ENCODE measurements at places on chromosomes 3 and 15.

- DNase-seq: no peak
Measured at GRCh38 chr15:80654299-80654698, 40.8 kb upstream of the ABHD17C start.

DNA sequence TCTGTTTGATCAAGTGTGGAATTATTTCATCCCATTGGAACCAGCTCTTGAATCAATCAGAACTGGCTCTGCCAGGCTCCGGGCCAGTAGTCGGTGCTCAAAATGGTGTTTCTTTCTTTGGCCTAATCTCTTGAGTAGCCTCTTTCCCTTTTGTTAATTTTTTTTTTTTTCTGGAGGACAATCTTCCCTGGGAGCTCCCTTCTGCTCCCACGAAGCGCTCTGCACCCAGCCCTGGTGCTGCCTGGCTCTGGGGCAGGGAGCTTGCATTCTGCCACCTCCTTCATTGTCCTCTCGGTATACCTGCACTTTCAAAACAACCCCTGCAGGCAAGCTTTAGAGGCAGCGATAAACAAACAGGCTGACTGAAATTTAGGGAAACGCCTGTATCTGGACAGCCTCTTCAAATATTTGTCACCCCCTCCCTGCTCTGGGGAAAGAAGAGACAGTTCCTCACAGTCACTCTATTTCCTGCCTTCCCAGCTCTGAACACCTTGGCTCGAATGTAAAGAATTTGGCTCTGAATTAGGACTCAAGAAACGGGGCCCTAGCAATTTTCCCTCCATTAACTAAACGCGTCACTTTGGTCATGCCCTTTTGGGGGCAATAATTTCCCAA is 1.1 kb upstream of the THSD4 start:
- no peak for DNase-seq

GRCh38 chr3:58029842-58030584 is 21.8 kb downstream of the FLNB start:
- no peak for DNase-seq

DNA sequence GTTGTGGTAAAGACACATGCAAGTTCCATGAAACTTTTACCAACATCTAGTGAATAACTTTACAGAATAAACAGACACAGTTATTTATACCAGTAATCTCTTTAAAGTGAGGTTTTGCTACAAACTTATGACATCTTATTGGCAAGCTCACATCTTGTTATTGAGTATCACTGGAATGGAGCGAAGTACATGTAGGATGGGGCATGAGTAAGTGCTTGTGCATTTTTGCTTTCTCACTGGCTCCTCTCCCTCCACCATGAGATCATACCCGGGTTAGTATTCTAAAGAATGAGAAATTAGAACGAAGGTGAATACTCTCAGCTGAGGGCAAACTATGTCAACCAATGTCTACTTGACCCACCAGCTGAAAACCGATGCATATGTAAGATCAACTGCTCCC is 193.3 kb upstream of the ZNF717 start:
- DNase-seq: no peak

DNA sequence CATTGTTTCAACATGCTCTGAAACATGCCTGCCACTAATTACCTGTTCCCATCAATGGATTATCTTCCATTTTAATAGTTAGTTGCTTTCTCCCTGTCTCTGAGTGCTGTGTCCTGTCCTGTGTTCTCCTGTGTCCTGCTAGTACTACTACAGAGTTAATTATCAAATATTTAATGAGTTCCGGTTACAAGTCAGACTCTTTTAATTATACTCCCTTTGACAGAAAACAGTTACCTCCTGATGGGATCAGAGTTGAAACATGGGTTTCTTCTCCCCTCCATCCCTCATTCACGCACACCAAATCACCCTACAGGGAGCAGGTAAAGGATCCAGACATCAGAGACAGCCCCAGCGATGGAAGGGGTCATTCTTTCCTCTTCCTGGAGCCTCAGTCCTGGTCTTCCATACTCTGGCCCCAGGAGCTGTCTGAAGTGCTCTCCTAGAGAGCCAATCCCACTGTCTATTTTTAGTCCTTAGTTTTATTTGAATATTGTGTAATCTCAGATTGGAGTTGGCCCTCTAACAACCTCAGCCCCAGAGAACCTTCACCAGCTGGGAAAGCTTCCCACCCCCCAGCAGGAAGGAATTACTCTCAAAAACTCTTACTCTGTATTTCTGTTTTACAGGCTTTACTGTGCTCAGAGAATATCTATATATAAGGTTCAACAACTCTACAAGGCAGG is 137.0 kb upstream of the C2CD4B start:
- DNase-seq: no peak

GRCh38 chr3:2823031-2823430 is 287.1 kb downstream of the IL5RA start:
- no peak for DNase-seq

DNA sequence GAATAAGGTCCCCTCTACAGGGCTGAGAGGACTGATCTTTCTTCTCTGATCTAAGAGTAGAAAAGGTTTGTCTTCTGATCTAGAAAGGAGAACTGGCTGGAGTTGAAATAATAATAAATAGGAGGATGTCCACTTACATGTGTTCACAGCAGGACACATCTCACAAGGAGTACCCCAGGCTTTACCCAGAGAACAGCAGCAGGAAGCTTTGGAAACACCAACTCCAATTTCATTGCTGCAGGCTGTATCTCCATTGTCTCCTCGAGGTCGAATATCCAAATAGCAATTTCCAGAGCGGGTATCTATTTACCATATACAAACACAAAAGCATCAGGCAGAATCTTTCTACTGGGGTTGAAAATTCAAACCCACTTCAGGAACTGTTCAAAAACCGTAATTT is 136.6 kb downstream of the DUT start:
- no peak for DNase-seq

DNA sequence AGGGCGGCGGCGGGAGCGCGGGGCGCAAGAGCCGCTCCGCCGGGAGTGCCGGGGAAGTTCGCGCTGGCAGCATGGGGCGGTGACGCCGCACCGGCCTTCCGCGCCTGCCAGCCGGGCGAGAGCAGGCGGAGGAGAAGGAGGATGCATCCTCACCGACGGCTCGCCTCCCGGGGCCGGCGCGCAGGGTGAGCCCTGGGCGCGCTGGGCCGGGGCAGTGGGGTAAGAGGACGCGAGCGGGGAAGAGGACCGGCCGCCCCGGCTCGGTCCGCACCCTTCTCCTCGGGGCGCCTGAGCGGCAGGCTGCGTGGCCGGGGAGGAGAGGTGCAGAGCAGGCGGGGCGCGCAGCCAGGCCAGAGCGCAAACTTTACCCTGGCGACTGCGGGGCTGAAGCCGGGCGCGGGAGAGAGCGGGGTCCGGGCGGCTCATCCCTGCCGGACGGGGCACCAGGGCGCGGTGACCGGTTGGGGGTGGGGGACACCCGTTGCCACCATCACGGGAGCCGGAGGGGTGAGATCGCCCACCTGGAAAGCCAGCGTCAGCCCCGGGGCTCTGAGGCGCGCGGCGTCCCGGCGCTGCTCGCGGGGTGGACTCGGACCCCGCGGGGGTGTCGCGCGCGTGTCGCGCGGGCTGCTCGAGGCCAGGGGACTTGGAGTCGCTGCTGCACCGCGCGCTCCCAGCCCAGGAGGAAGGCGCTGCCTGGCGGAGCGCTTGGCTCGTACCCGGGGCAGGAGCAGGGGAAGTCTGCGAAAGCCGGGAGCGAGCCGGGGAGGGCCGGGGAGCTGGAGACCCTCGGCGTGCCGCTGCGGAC is 542 bp downstream of the GABRA5 start:
- no peak for DNase-seq

- DNase-seq: no peak
Measured at GRCh38 chr15:57534281-57534680, 57.4 kb upstream of the MYZAP start.

GRCh38 chr3:105832644-105833043 is 36.2 kb downstream of the CBLB start:
- no peak for DNase-seq

DNA sequence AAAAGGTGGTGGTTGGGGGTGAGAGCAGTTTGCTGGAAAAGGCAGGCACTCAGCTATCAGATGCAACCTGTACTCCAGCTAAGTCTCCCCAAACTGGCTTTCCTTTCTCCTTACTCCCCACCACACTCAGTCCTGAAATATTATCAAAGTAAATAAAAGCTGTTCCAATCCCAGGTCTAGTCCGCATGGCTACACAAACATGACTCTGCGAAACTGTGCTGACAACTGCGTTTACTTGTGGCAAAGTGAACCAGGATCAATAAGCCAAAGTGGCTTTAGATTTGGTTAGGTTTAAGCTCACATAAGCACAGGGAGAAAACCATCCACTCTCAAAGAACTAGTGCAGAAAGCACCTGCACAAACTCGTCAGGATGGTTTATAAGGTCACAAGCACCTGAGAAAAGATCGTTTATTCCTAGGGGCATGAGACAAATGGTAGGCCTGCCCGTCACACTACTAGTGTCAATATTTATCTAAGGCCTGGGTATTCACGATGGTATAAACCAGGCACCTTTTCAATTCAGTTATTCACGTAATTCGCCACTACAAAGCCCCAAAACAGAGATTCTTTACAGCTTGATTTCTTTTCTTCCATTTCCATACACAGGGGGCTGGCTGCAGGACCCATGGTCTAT is 25.3 kb downstream of the LRIG1 start:
- DNase-seq: no peak

GRCh38 chr3:105516972-105517371 is 150.3 kb downstream of the ALCAM start:
- no peak for DNase-seq

DNA sequence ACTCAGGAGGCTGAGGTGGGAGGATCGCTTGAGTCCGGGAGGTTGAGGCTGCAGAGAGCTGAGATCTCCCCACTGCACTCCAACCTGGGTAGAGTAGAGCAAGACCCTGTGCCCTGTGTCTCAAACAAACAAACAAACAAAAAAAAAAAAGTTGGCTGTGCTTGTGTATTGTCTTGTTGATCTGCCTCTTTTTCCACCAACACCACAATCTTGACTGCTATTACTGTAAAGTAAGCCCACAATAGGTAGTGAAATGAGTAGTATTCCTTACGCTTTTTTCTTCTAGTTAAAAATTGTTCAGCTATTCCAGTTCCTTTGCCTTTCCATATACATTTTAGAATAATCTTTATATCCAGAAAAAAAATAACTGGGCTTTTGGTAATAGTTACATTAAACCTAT is 35.5 kb downstream of the PTH1R start:
- no peak for DNase-seq

- DNase-seq: no peak
Measured at GRCh38 chr3:43998836-43999727, 242.6 kb upstream of the TOPAZ1 start.

DNA sequence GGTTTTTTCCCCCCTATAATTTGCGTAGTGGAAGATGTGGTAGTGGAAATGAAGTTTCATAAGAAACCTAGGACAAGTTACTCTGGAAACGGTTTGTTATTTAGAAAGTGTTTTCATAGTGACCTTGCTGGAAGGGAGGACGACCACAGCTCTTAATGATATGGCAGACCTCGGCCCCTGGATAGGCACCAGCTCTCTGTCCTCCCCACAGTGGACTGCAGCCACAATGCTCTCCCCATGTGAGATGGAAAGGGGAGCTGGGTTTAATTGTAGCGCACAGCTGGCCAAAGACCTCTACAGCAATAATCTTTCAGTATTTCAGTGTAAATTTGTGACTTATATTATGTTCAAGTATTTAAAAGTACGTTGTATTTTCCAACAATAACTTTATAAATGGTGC is 151.2 kb downstream of the PLCL2 start:
- DNase-seq: no peak

DNA sequence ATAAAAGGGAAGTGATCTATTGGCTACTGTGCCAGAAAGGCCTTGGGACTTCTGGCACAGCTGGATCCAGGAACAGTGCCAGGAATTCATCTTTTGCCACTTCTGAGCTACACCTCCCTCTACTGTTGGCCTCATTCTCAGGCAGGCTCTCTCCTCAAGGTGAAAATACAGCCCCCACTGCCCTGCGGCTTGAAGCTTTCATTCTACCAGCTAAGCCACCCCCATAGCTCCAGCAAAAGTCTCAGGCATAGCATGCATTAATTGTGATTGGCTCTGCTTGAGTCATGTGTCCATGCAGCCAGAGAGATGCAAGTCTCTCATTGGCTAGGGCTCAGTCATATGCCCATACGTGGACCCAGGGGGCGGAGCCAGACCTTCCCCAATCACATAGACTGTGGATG is 142.4 kb downstream of the TPRA1 start:
- DNase-seq: peak; percentile 20

GRCh38 chr3:133949438-133949837 is 53.8 kb upstream of the RAB6B start:
- DNase-seq: no peak

GRCh38 chr3:42498034-42498433 is 4.4 kb upstream of the VIPR1 start:
- DNase-seq: no peak

DNA sequence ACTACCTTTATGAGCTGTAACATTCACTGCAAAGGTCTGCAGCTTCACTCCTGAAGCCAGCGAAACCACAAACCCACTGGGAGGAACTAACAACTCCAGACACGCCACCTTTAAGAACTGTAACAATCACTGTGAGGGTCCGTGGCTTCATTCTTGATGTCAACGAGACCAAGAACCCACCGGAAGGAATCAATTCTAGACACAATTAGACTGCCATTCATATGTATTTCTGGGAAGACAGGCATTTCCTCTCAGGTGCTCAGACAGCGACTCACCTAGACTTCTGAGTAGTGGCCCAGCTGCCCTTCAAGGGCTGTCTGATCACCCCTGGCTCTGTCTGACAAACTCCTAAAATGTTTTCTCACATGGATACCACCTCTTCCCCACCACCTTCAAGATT is 506.8 kb downstream of the PDCD6IP start:
- DNase-seq: no peak

- DNase-seq: no peak
Measured at GRCh38 chr15:30008156-30008555, 74.6 kb upstream of the GOLGA8J start.

DNA sequence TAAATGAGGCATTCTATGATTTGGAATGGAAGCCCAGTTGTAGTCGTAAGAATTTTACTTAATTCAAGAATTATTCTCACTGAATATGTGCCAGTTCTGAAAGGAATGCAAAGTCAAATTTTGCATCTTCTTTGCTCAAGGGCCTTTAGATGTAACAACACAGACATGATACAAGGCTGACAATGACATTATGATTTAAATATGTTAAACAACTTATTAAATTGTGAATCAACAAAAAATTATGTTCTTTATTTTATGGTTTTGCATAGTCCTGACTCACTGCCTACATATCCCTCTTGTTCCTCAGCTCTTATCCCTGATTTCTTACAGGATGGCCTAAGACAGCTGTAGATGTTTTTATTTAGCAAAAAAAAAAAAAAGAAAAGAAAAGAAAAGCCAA is 170.9 kb upstream of the NR2E3 start:
- DNase-seq: no peak

- no peak for DNase-seq
Measured at GRCh38 chr15:50009634-50010033, 109.4 kb downstream of the ATP8B4 start.

- no peak for DNase-seq
Measured at GRCh38 chr3:82736696-82737277, 975.3 kb upstream of the GBE1 start.

GRCh38 chr3:25856902-25857518 is 67.1 kb downstream of the OXSM start:
- no peak for DNase-seq

DNA sequence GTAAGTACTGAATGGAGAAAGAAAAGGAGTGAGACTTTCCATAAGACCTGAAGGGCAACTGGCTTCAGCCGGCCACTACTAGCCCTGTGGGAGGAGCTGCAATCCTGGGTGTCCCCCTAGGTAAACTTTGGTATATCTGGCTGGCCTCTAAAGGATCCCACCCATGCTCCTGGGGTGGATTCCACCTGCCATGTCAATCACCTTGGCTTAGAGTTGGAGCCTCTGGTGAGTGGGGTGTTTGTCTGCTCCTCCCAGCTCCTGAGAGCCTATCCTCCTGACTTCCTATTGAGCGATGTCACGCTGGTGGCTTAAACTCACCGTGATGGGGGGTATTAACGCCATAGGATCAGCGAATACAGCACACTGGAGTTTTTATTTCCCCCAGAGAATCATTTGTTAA is 2.6 kb downstream of the SPTBN5 start:
- DNase-seq: no peak

Measured in activated CD4-positive, CD25-positive, alpha-beta regulatory T cell treated with anti-CD3 and anti-CD28 coated beads, Interleukin-2, amount 50 U/mL, for 72 hours (primary cell).